ENCODE measurements at places on chromosomes 13 and 19.

DNA sequence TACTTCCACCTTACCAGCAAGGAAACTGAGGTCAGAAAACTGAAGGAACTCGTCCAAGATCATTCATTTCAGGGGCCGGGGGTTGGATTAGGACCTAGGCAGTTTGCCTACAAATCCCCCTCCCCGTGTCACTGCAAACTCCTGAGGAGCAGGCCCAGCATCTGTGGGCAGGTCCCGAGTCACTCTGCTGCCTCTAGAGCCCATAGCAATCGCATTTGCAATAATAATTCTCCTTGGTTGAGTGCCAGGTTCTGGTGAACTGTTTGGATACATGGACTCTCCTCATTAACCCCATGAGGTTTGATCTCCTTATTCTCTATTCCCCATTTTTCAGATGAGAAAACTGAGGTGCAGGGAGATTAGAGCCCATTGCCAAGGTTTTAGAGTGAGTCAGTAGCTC is 903 bp downstream of the PIN1 start:
- DNase-seq = no peak

DNA sequence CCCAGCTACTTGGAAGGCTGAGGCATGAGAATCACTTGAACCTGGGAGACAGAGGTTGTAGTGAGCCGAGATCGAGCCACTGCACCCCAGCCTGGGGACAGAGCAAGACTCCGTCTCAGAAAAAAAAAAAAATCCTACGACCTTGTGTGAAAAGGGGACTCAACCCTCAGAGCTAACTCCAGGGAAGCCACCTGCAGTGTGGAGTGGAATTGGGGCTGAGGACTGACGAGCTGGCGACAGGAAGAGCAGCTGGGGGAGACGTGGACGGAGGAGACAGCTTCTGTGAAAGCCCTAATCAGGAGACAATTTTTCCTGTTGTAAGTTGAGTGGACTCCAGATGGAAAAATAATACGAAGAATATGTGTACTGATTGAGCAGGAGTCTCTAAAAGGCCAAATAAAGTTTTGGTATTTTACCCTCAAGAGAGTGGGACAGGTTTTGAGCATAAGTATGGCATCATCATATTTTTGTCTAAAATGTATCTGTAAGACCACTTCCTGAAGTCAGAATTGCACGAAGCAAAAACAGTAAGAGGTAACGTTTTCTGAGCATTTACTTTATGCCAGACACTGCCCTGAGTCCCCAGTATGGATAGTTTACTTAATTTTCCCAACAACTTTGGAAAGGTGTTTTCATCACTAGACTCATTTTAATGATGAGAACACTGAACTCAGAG is 12.0 kb upstream of the LAIR1 start:
- no peak for DNase-seq

GRCh38 chr19:8697671-8698432 is 743 bp downstream of the ACTL9 start:
- DNase-seq = no peak

GRCh38 chr13:51502153-51502651 is 49.4 kb upstream of the INTS6 start:
- DNase-seq = peak; percentile 58

GRCh38 chr19:37813340-37813739 is 34.0 kb upstream of the ZNF573 start:
- DNase-seq = no peak

GRCh38 chr13:101552786-101553185 is 100.3 kb downstream of the ITGBL1 start:
- DNase-seq = no peak

- peak; percentile 37 for DNase-seq
Observed at GRCh38 chr19:55635334-55635717, 5.5 kb upstream of the ZNF580 start.

GRCh38 chr13:109123971-109124370 is 494.6 kb downstream of the MYO16 start:
- DNase-seq = no peak

GRCh38 chr13:22173610-22174009 is 502.7 kb downstream of the FGF9 start:
- no peak for DNase-seq

GRCh38 chr19:13872339-13872694 is 4.6 kb upstream of the NANOS3 start:
- DNase-seq = no peak

- DNase-seq = no peak
Observed at GRCh38 chr13:113748862-113749451, 10.1 kb upstream of the TMEM255B start.

DNA sequence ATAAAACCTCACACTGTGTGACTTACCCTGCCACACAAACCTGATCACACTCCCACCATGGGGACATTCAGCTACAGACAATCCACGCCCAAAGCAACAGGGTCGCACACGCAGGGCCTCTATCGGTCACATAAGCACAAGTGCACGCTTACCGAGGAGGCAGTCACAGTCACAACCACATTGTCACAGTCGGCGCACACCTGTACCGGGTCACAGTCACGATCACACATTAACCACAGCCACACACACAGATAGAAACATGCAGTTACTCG is 579 bp downstream of the ZNF566 start:
- peak; percentile 64 for DNase-seq

DNA sequence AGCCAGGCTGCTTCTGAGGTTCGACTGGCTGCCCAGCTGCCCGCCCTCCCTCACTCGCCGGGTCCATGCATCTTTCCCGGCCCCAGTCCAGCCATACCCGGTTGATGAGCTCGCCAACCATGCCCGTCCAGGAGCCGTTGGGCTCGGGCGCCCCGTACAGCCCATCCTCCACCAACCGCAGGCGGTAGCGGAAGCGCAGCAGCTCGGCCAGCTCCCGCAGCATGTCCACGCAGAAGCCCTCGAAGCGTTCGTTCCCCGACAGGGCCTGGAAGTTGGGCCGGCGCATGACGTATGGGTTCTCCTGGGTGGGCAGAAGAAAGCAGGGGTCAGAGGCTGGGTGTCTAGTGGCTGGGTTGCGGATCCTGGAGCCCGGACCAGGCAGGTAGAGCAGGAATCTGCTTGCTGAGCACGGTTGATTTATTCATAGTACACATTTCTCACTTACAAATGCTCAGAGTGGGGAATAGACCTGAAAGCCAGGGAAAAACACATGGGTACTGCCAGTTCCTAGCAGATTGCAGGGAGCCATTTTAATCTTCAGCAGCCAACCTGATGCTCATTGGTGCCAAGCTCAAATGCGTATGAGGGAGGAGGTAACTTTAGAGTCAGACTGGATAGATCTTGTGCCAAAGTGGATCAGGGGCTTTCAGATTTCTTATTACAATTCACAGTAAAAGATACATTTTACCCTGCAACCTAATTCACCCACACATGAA is 27.4 kb downstream of the GRIK5 start:
- no peak for DNase-seq

GRCh38 chr19:36891768-36892357 is 24.2 kb downstream of the ZNF829 start:
- DNase-seq = no peak

GRCh38 chr19:16673231-16673630 is 12.3 kb downstream of the TMEM38A start:
- DNase-seq = no peak

DNA sequence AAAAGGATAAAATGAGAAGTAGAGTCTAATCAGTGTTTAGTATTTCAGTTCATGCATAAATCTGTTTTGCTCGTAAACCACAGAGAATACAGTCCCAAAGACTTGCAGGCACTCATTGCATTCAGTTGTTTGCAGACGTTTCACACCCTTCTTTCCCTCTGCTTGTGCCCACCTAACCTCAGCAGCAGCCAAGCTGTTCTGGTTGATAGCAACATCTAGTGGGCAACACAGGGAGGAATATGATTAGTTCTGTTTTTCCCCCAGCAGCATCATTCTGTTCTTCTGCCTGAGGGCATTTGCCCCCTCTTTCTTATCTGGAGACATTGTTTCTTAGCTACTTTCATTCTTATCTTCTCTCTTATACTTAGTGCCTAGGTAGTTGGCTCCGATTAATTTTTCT is 135.6 kb downstream of the PAN3 start:
- DNase-seq = no peak

GRCh38 chr19:12749938-12750521 is 1.6 kb upstream of the BEST2 start:
- DNase-seq = no peak

GRCh38 chr13:49403996-49404702 is 39.7 kb downstream of the CAB39L start:
- DNase-seq = no peak

DNA sequence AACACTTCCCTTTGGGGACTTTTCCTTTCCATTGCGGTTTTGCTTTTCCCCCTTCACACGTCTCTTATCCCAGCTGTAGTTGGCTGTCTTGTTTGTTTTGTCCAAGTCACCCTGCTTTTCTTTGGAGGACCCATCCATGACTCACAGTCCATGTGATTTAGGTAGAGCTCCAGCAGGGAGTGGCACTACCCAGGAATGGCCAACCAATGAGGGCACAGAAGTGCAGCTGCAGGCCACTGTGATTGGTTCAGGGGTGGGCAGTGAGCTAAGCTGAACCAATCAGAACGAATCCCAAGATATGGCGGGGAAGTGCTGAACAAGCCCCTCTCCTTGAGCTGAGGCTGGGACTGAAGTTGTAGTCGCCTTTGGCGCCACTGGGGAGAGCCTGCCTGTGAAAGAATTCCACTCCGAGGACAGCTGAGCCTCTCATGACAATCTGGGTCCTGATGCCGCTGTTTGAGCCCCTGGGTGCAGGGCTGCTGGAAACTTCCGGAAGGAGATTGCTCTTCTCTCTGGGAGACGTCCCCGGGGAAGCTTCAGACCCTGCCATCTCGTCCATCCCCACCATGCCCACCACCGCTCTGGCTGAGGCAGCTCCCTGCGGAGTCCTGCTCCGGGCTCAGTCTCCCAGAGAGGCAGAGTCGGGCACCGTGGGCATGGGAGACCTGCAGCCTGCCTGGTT is 62.9 kb upstream of the URI1 start:
- DNase-seq = no peak

DNA sequence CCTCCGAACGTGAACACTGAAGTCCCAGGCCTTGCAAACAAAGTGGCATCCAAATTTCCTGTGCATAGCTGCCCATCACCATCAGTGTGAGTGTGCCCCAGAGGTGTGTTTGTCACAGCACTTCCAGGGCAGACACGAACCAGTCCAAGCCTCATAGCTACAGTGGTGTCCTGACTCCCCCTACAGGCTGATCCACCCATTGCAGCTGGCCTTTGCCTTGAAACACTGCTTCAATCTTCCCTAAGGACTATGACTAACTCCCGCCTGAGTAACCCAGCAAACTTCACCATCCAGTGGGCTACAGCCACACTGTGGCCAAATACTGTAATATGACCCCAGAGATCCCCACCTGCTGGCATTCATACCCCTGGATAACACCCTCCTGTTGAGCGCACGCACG is 3.9 kb downstream of the ZNF266 start:
- DNase-seq = peak; percentile 56

DNA sequence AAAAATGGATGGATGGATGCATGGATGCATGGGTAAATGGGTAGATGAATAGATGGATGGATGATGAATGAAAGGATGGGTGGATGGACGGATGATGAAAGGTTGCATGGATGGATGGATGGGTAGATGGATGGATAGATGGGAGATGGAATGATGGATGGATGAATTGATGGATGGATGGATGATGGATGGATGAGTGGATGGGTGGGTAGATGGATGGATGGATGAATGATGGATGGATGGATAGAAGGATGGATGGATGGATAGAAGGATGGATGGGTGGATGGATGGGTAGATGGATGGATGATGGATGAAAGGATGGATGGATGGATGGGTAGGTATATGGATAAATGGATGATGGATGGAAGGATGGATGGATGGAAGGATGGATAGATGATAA is 115.1 kb upstream of the LSM14A start:
- no peak for DNase-seq

GRCh38 chr19:33441277-33441699 is 67.8 kb downstream of the CEBPG start:
- no peak for DNase-seq

GRCh38 chr19:20423381-20424197 is 142.0 kb downstream of the ZNF737 start:
- DNase-seq = peak; percentile 42

- DNase-seq = no peak
Observed at GRCh38 chr13:50805805-50806204, 37.7 kb downstream of the DLEU7 start.

- peak; percentile 89 for DNase-seq
Observed at GRCh38 chr19:40466219-40466984, 399 bp upstream of the SPTBN4 start.

GRCh38 chr19:15173746-15174404 is 26.9 kb downstream of the NOTCH3 start:
- no peak for DNase-seq

GRCh38 chr19:20660473-20661140 is 764 bp downstream of the ZNF626 start:
- DNase-seq = no peak

- no peak for DNase-seq
Observed at GRCh38 chr13:25630329-25630900, 258.6 kb downstream of the ATP8A2 start.

DNA sequence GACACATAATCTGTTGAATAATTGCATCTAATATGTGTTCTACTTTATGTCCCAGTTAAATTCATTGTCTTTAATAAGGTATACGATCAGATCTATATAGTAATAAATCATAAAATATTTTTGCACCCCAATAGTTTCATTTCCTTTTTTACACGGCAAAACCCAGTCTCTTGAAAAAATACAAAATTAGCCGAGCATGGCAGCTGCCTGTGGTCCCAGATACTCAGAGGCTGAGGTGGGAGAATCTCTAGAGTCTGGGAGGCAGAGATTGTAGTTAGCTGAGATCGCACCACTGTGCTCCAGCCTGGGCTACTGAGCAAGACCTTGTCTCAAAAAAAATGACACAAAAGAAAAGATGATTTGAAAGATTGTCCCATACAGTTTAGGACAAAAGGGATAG is 52.3 kb upstream of the PARP4 start:
- DNase-seq = no peak

- DNase-seq = no peak
Observed at GRCh38 chr13:48158290-48158689, 63.4 kb upstream of the MED4 start.

DNA sequence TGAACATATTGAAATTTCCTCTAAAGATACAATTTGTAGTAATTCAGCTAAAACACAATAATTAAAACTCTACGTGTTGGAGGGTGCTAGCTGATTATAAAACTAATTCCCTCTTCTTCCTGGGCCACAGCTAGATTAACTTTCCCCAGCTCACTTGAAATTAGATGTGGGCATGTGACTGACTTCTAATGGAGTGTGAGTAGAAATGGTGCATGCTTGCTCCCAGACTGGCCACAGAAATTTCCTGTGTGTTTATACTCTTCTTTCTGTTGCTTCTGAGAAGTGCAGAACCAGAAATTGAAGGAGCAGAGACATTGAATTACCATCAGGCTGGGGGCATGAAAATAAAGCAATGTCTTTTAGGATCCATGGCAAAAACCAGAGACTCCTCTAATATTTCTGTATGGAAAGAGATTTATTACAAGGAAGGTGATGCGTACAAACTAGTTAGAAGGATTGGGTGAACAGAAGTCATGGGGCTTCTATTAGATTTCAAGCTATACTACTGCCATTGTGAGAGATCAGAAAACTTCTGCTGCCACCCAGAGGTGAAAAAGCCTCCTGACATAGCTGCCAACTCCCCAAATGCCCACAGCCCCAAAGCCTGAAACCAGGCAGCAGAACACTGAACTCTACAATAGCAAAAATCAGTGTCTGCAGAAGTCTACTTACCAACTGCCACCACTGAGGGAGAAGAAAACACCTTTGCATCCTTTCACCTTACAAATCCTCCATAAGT is 379.2 kb upstream of the MIR17HG start:
- no peak for DNase-seq

- DNase-seq = no peak
Observed at GRCh38 chr19:2239173-2239572, 2.5 kb downstream of the SF3A2 start.

- DNase-seq = no peak
Observed at GRCh38 chr19:29634423-29635130, 28.5 kb downstream of the POP4 start.

GRCh38 chr19:23718802-23719201 is 31.8 kb upstream of the ZNF675 start:
- DNase-seq = no peak

Measured in stimulated activated CD4-positive, alpha-beta T cell treated with anti-CD3 and anti-CD28 coated beads, Interleukin-1b, Interleukin-23, amount 100 ng/mL, for 48 hours (primary cell).